ENCODE measurements at places on chromosomes 6 and 20. TPM values are rescaled to one million over a fixed set of nuclear protein-coding genes. Genes with fewer than 3 reads are reported as not detected.

DNA sequence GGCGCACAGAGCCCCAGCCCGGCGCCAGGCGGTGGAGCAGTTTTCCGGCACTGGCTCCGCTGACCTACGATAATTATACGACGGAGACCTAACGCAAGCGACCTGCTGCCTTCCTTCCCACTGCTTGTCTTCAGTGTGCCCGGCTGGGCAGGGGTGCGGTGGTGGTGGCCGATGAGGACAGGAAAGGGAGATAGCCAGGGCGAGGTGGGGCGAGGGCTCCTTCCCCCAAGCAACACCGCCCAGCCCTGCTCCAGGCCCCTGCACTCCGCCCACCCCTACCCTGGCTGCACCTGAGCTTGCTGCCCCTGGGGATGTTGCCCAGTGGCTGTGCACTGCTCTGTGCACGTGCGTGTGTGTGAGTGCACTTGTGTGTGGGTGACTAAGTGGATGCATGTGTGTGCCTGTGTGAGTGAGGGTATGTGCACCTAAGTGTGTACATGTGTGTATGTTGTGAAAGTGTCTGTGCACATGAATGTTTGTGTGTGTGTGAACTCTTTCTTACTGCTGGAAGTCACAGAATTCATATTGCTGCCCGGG, 42.6 kb upstream of the IRF4 start:
- no peak overlapping the region for H3K27ac ChIP-seq
- H3K36me3 ChIP-seq: peaks cover 5% of the 10 kb centered on the region
- no peak for DNase-seq

- no peak for DNase-seq
- H3K27ac ChIP-seq: peak overlapping the region; percentile 86
- peak overlapping the region; percentile 68 for H3K4me3 ChIP-seq
- H3K36me3 ChIP-seq: no peaks in the 10 kb centered on the region
- H3K4me1 ChIP-seq: peaks cover 18% of the 10 kb centered on the region
Measured at GRCh38 chr6:26554697-26555504, 16.7 kb downstream of the HMGN4 start.

PLA2G7 gene
- total RNA-seq: not detected

GRCh38 chr6:143034689-143035334, 25.9 kb upstream of the AIG1 start:
- no peaks in the 10 kb centered on the region for H3K4me1 ChIP-seq
- H3K4me3 ChIP-seq: no peak overlapping the region
- H3K36me3 ChIP-seq: no peaks in the 10 kb centered on the region

DNA sequence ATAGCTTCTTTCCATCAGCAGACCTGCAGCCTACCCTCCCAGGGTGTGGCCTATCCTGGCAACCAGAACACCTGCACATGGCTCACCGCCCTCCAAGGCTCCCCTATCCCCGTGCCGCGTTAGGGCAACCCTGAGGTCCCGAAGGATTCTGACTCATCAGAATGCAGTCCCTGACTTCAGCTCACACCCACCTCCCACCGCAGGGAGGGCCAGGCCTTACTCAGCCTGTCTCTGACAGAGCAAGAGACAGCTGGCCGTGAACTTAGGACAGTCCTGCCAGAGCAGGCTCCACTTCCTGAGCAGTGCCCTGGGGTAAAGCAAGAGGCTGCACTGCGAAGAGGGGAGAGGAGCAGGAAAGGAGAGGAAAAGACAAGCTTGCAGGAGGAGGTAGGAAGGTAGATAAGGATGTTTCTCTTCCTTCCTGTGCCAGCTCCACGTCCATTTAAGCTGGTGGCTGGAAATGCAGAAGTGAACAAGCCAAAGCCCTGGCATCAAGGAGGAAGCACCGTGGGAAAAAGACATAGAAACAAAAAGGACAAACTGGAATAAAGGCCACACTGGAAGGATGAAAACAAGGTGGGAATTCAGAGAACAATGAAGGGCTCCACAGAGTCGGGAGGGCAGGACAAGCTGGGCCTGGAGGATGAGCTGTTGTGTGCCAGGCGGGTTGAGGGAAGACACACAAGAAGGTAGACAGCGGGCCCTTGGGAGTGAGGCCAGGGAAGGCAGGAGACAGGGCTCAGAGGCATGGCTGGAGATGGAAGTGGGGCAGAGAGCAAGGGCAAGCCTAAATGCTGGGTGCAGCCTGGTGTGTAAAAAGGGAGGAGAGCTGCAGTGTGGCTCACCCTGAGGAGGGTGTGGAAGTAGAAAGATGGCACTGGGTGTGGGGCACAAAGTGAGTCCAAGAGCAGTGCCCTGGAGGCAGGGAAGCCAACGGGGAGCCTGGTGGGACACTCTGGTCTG, 102.7 kb downstream of the SLC23A2 start:
- DNase-seq: no peak
- H3K4me1 ChIP-seq: peaks cover 16% of the 10 kb centered on the region

DNA sequence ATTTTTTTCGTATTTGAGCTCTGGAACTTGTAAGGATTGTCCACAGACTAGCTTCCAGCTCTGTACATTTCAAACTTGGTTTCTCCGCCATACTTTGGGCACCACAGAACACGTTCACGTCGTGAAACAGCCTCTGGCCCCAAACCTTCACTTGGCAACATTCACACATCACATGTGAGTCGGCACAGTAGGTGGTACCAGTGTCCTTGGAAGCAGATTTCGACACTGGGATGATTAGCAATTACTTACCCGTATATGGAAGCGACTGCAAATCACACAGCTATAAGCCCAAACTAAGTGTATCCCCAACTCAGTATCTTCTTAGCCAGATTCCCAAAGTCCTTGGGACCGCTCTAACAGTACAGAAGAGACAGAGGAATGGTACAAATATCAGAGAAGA, 60.2 kb downstream of the MAFB start:
- no peak overlapping the region for H3K27ac ChIP-seq
- H3K4me1 ChIP-seq: peaks cover 4% of the 10 kb centered on the region
- DNase-seq: no peak
- no peaks in the 10 kb centered on the region for H3K36me3 ChIP-seq

DNA sequence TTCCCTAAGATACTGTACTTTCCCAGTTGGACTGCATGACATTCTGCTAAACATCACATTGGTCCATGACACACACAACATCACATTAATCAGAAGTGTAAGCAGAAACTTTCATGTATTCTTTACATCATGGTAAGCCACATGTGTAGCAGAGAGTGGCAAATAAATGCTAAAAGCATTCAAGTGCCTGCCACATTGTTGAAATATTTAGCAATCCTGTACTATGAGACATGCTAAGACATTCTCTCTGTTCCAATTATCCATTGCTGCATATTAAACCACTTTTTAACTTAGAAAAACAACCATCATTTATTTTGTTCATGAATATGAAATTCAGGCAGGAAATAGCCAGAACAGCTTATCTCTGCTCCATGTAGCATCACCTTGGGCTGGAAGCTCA, 207.7 kb upstream of the GJE1 start:
- H3K27ac ChIP-seq: no peak overlapping the region
- no peaks in the 10 kb centered on the region for H3K4me1 ChIP-seq
- H3K27me3 ChIP-seq: no peaks in the 10 kb centered on the region
- DNase-seq: no peak

- H3K27ac ChIP-seq: no peak overlapping the region
- H3K4me1 ChIP-seq: no peaks in the 10 kb centered on the region
- no peaks in the 10 kb centered on the region for H3K36me3 ChIP-seq
- no peak overlapping the region for H3K4me3 ChIP-seq
- no peaks in the 10 kb centered on the region for H3K27me3 ChIP-seq
- DNase-seq: no peak
Measured at GRCh38 chr6:17347012-17347411, 46.4 kb upstream of the CAP2 start.
